Activated naive CD4-positive, alpha-beta T cell treated with anti-CD3 and anti-CD28 coated beads, Interleukin-2, amount 50 U/mL, for 72 hours (primary cell): ENCODE measurements at places on chromosomes 2 and 18. TPM values are rescaled to one million over a fixed set of nuclear protein-coding genes. Genes with fewer than 3 reads are reported as not detected.

Gene IL1A
- 0.49 TPM for total RNA-seq

Gene STAT1
- 510 TPM for total RNA-seq

Gene DCDC2C
- not detected for total RNA-seq

Gene RPIA
- 48.0 TPM for total RNA-seq

Gene ARHGEF33
- 0.19 TPM for total RNA-seq

Gene CCDC74A
- total RNA-seq: 7.1 TPM

Gene UGT1A1
- not detected for total RNA-seq

Gene C18orf54
- total RNA-seq: 11.7 TPM

Gene KCNIP3
- not detected for total RNA-seq

Gene TYW5
- total RNA-seq: 13.7 TPM

Gene PSMA8
- total RNA-seq: 0.45 TPM

Gene PLEKHH2
- 2.4 TPM for total RNA-seq

Gene UPP2
- total RNA-seq: not detected

Gene ARHGAP28
- not detected for total RNA-seq

Gene KYNU
- not detected for total RNA-seq

Gene POMC
- total RNA-seq: 2.4 TPM

Gene COLEC11
- not detected for total RNA-seq

Gene REG1A
- total RNA-seq: not detected

Gene KLF11
- 1.1 TPM for total RNA-seq

Gene STARD6
- not detected for total RNA-seq

Gene INO80C
- 14.6 TPM for total RNA-seq

Gene TANC1
- total RNA-seq: 1.8 TPM

Gene TMEM17
- total RNA-seq: not detected

Gene ABCB11
- not detected for total RNA-seq

Gene CRYBA2
- not detected for total RNA-seq

Gene PDCD1
- total RNA-seq: 22.5 TPM

Gene ONECUT2
- total RNA-seq: 0.02 TPM

Gene SCN1A
- not detected for total RNA-seq

Gene NPHP1
- total RNA-seq: 1.8 TPM

Gene C2orf15
- 4.9 TPM for total RNA-seq

Gene SCN9A
- not detected for total RNA-seq

Gene BCL11A
- 0.05 TPM for total RNA-seq

Gene ZBTB7C
- not detected for total RNA-seq

Gene LNPK
- total RNA-seq: 37.2 TPM

Gene SCTR
- total RNA-seq: not detected

Gene UCN
- total RNA-seq: 1.6 TPM

Gene CCDC102B
- 3.5 TPM for total RNA-seq

Gene SAG
- not detected for total RNA-seq

Gene GATA6
- total RNA-seq: not detected
